Left lung (tissue), 14 donors: ENCODE measurements at places on chromosomes 7 and 10. TPM values are rescaled to one million over a fixed set of nuclear protein-coding genes. Genes with fewer than 3 reads are reported as not detected.

DNA sequence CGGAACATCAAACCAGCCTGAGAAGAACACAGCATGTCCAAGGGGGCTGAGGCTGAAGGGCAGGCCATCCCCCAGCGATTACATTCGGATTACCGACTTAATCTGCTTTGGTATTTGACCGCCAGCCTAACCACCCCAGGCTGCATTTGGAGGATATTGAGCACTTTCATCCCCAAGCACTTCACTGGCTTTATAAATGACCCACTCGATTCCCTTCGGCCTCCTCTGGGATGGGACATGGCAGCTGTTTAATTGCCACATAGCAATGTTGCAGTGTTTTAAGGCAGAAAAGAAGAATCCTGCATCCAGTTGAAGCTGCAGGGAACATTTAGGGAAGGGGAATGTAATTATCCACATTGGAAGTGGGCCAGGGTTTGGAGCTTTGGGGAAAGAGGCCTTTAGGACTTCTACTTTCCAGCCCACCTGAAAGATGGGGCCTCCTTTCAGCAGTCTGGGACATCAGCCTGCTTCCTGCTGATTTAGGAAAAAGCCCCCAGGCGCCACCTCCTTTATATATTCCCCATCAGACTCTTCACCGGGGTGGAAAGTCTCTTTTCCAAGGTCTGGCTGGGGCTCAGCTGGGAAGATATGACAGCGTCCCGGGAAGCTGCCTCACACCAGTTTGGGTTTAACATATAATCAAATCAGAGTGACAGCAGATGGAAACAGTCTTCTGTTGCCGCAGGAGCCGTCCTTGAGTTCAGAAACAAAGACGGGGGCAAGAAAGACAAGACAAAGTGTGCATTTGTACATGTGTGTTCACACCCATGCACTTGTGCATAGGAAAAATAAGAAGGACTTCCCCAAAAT is 9.2 kb downstream of the DPCD start:
- DNase-seq = no peak

GRCh38 chr10:132350946-132351345 is 19.0 kb downstream of the LRRC27 start:
- DNase-seq = peak; percentile 26

DNA sequence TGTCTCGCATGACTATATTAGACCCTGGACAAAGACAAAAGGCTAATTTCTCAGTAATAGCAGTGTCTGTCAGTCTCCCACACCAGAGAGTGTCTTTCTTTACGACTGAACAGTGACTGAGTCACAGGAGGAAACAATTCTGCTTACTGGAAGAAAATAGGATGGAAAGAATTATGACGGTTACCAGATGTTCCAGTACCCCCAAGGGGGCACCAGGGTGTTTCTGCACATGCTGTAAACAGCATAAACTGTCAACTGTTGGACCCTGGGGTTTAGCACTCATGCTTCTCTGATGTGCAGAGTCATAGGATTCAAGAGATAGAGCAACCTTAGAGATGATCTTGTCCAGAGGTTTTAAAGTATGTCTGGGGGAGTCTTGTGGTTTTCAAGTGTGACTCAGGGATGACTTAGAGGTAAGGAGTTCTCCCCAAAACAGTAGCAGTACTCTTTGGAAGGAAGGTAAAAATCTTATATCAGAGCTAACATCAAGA is 291.7 kb downstream of the THSD7A start:
- no peak for DNase-seq

DNA sequence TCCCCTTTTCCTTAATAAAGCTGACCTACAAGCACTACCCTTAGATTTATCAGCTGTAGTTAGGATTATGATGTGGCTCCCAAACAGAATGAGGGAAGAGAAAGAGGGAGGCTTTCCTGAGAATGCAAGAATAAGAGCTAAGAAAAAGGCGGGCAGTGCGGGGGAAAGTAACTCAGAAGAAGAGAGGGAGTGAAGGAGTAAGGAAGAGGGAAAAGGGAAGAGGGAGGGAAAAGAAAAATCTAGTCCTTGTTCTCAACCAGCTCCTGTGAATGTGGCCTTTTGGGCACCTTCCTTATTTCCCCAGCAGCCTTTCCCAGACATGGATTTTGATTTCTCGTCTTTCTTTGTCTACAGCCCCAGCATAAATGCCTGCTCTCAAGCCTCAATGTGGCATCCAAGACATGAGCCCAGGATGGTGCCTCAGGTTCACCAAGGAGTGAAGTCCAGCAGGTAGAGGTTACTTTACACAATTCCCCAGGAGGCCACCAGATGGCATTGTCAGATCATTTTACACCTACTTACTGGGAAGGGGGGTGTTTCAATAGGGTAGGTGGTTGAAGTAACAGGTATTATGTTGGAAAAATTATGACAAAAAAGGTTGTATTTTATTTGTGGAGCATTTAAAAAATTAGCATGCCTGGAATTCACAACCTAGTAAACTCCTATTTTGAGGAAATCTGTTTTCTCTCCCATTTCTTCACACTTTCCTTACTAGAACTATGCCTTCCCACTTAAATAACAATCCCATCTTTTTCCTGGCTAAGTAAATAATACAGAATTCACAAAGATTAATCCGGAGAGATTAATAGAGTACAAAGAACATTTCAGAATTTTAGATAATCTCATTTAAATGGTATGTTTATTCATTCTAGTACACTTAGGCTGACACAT is 106.5 kb downstream of the HTR7 start:
- DNase-seq = no peak

GRCh38 chr7:101567230-101567629 is 61.9 kb downstream of the MYL10 start:
- DNase-seq = no peak

DNA sequence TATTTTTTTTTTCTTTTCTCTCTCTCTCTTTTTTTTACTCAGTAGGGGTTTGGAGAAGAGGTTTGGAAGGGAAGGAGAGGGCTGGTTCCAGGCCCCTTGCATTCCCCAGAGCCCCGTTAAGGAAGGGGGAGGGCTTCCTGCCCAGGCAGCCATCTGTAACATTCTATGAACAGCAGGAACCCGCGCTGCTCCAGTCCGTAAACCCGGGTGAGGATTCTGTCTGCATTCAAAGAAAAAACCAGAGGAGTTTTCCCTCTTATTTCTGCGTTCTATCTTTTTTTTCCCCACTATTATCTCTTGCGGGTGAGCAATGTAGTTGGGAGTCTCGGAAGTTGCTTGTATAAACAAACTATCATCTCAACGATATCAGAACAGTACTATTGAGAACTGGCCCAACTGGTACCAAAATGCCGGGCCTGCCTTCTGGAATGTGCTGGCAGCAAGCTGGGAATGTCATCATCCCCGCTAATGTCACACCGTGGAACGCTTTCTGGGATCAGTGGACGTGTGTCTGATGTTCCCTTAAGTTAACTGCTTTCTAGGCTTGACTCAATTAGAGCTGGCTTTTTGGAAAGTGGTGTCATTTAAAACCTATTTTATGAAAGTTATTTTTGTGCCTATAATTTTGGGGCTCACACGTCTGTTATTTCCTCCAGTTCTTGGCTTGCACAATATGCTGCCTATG is 153.1 kb upstream of the MEOX2 start:
- DNase-seq = no peak

DNA sequence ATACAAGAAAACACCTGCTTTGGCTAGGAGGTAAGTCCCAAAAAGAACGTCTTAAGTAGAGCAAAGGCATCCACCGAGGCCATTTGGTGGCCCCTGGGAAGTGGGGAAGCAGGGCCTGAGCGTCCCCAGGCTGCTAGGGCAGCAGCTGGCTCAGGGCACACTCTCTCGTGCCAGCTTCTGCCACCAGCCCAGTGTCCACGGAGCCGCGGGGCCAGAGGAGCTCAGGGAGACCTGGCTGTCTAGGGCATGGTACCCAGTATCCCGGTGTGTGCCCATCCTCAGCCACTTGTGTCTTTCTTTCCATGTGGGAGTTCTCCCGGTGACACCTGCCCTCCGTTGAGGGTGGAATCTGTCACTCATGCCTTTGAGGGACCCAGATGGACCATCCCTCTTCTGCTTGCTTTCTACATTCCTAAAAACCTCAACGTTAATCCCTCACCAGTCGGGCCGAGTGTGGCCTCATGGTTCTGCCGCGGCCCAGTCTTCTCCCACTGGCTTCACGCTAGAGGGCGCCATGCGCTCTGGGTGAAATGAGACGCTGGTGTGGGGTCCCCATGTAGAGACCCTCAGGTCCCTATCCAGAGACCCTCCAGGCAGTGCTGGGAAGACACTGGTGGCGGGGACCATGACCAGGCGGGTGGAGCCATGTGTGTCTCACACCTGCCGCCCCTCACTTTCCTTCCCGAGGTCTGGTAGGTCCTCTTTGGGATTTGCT is 9.5 kb upstream of the AP5Z1 start:
- DNase-seq = no peak

DNA sequence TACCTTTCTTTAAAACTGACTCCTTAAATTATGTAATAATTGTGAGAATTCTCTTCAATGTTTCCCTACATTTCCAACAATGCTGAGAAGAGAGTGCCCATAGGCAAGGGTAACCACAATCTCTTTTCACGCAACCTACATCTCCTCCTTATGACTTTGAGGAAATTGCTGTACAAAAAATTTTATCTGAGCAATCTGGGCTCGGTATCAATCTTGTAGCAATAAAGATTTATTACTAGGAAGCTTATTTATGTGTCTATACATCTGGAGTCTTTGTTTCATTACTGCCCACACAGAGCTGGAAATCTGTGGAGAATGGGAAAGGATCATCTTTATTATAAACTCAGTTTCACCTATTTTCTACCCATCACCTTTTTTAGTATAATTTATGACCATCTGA is 913.8 kb upstream of the SORCS1 start:
- DNase-seq = no peak

- DNase-seq = no peak
Measured at GRCh38 chr10:74923556-74923955, 97.2 kb downstream of the KAT6B start.

DNA sequence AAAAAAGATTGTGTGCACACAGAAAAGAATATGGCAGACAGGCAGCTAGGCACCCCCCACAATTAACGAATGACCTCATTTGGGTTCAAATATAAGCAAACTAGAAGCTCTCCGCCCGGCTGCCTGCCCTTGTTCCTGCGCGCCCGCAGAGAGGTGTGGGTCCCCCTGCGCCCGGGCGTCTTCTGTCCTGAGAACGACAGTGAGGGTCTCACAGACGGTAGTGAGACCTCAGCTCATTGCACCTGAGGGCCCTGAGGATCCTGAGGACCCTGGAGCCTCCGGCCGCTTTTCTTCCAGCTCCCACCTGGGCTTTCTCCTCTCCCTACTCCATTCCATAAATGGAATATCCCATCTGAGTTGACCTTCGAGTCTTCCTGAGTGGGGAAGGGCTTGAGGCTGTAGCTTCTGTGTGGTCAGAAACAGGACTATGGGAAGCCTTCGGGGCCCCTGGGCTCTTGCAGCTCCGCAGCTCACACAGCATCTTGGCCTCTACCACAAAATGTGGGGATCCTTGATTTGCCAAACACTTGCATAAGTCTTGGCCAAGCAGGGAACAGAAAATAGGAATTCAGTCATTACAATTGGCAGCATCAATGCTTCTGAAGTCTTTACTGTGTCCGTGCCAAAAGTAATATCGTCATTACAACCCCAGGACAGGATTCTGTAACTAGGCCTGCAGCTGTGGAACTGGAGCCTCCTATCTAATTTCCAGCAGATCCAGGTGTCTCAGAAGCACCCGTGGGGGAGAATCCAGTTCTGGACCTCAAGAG is 43.8 kb downstream of the JAKMIP3 start:
- peak; percentile 78 for DNase-seq

GRCh38 chr7:33804140-33804660 is 101.1 kb upstream of the BMPER start:
- DNase-seq = no peak

GRCh38 chr10:89755374-89755773 is 54.0 kb downstream of the KIF20B start:
- no peak for DNase-seq

DNA sequence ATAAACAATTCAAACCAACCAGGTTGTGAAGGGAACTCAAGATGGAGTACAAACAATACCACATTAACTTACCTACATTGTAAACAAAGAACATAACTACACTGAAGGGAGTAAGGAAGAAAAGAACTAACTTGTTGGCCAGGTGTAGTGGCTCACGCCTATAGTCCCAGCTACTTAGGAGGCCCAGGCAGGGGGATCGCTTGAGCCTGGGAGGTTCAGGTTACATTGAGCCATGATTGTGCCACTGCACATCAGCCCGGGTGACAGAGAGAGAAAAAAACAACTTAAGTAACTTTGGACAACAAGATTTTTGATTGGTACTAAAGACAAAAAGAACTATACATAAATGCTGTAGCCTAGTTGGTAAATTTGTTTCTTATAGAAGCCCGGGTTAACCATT is 68.8 kb downstream of the TRIL start:
- no peak for DNase-seq

DNA sequence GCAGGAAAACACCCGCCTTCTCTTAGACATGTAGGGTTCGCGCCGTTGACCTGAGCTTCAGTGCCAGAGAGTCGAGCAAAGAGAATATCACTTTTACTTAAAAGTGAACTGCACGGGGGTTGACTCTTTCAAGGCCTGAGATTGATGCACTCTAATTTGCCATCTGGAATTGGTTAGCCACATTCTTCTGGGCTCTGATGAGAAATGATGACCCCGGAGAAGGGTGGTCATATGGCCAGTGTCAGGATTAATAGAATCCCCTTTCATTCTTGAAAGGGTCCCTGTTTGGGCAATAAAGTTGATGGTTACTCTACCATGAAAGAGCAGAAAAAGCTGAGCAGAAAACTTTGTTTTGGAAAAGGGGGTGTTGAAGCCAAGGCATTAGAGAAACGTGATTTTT is 31.2 kb downstream of the GRK5 start:
- no peak for DNase-seq

GRCh38 chr7:1236132-1236661 is 3.5 kb downstream of the UNCX start:
- no peak for DNase-seq

- peak; percentile 43 for DNase-seq
Measured at GRCh38 chr7:9822458-9823290, 1151.0 kb upstream of the PHF14 start.

DNA sequence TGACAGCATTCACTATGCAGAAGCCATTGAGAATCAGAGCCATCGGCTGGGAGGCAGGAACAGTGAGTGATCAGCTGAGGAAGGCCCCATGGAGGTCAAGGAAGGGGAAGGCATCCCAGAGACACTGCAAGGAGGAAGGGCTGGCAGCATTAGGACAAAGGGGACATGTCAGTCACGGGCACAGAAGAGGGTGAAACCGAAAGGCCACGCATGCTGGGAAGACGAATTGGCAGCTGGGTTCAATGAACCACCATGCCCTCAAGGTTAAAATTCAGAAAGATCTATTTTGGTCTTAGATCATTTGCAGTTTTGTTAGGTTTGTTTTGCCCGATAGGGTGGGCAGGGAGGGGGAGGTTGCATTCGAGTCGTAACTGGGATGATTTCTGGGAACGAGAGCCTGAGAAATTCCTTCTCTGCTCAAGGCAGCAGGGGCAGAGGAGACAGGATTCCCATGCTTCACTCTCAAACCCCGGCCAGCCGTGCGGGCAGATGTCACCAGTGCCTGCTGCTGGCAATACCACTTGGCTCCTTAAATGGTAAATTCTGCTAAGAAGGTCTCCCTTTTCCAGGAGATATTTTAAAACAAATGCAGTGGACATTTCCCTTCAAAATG is 57.7 kb downstream of the ASB13 start:
- no peak for DNase-seq

Gene SLC39A12
- 0.10 TPM for polyA plus RNA-seq

Gene NEURL1
- 1.8 TPM for polyA plus RNA-seq

Gene NACAD
- 10.9 TPM for polyA plus RNA-seq

Gene GNAI1
- polyA plus RNA-seq = 152 TPM

Gene SLC26A5
- 0.68 TPM for polyA plus RNA-seq
